ENCODE measurements at places on chromosomes 3 and 15.
A peak's percentile ranks its signal among the peaks of the same experiment; 100 is the strongest.

- no peak for DNase-seq
Observed at GRCh38 chr15:48333540-48333939, 2.3 kb downstream of the DUT start.

DNA sequence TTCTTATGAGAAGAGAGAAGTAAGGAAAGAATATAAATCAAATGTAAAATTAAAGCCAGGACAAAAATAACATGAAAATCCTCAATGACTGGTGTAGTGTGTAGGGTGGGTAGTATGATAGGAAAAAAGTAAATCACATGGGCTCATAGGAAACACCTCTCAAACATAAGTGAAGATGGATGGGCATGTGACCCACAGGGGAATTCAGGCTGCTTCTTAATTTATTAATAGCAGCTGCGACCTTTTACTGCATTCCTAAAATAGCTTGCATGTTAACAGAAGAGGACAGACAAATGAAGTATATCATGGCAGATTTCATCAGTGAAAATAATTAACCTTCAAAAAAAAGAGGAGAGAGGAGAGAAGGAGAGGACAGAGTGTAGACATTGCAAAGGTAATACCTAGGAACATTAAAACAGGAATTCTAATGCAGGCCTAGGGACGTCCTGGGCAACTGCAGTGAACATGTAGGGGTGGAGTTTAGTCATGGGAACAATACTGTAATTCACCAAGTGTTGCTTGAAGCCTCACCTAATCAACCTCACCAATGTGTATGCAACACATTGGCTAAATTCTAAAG lies 132.9 kb downstream of the KCNMB2 start:
- DNase-seq: no peak

DNA sequence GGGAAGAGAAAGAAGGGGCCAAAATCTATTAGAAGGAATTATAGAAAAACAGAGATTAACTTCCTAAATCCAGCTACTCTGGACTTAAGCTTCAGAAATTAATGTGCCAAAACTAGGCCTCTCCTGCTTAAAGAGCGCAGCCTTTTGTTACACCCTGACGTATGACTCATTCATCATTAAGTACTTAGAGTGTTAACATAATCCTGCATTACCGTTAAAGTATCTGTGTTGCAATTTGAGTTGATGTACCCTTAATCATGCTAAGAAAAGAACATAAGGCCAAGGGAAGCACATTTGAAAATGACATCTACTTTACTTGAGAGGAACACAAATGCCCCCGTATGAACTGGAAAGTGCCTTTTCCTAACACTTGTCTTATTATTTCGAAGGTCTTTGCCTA lies 7.9 kb downstream of the HTR3D start:
- DNase-seq: no peak

- DNase-seq: no peak
Observed at GRCh38 chr3:68706536-68706935, 225.8 kb downstream of the TAFA4 start.

- no peak for DNase-seq
Observed at GRCh38 chr3:10912786-10913185, 79.8 kb upstream of the SLC6A1 start.

- DNase-seq: no peak
Observed at GRCh38 chr3:86837871-86838270, 153.1 kb downstream of the VGLL3 start.

DNA sequence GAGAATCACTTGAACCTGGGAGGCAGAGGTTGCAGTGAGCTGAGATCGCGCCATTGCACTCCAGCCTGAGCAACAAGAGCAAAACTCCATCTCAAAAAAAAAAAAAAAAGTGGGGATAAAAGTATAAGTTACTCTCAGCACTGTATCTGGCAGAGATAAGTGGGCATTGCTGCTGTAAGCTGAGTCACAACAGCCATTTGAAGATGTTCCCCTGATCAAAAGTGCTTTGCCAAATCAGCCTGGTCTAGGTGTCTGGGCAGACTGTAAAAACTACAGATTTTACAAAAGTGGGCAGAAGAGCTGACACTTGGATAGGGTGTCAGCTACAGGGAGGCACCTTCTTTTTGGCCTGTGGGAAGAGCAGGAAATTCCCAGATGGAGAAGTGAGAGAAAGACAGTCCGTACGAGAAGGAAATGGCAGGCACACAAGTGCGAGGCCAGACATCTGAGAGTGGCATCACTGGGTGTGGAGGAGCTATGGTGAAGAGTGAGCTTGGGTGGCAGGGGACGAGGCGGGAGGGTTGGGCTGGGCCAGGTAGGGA lies 78.5 kb downstream of the TRAK1 start:
- DNase-seq: no peak

DNA sequence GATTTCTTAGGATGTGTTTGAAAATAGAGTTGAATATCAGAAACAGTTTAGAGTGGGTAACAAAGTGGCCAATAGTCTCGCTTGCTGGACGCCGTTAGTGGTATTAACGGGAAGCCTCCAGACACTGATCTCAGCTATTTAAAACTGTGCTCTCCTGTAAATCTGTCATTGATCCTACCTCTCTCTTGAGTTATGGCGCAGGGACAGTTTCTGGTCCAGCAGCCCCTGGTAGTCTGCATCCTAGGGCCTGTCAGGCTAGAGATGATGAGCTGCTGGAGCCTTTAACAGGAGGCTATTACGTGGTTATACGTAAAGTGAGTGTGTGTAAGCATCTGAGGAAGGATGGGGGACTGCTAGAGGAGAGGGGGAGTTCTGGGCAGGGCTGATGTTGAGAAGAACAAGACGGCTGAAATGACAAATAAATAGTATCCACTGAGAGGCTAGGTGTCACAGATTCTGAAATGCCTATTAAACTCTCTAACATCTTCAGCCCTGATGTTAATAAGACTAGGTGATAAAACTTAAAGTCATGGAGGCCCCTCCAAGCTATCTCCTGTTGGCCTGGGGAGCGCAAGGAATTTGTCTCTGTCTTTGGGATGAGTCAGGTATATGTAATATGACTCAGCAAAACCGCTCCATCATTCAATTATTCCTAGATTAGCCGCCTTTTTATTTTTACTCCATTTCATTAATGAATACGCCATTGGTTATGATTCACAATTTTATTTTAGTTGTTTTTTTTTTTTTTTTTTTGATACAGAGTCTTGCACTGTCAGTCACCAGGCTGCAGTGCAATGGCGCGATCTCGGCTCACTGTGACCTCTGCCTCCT lies 155.7 kb downstream of the GREM1 start:
- no peak for DNase-seq

DNA sequence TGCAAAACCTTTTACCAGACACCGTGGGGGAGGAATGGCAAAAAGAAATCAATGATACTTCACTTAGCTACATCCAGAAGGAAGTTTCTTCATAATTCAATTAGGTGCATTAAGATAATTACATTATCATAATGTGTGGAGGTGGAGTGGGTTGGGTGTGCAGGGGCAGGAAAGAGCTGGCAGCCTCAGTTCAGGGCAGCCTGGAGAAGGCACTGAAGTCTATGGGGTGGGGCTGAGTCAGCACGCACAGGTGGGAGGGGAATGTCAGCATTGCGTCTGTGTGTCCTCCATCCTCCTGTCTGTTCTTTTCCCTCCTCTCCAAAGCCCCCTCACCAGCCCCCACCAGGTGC lies 278.8 kb downstream of the GABRG3 start:
- DNase-seq: no peak

GRCh38 chr3:36480911-36481648 lies 100.8 kb downstream of the STAC start:
- peak; percentile 35 for DNase-seq

DNA sequence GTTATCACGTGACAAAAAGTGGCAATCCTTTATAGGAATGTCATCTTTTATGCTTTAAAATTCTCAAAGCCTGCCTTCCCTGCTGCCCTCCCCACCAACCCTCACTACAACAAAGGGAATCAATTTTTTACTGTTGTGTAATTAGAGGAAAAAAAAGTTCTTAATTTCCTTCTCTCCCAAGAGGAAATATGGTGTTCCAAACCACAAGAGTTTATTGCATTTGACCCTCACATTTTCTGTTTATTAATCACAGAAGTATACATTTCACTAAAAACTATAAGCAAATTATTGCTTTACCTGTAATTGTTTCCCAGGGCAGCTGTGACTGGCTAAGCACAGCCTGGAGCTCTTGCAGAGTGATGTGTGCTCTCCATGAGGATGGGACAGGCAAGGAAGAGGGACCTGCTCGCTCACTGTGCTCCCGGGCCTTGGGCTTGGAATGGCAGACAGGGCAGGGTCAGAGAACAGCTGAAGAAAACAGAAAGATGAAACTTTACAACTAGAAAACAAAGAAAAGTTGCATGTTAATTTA lies 31.3 kb upstream of the ATP10A start:
- DNase-seq: no peak

- DNase-seq: no peak
Observed at GRCh38 chr3:143222505-143222904, 102.9 kb downstream of the CHST2 start.

DNA sequence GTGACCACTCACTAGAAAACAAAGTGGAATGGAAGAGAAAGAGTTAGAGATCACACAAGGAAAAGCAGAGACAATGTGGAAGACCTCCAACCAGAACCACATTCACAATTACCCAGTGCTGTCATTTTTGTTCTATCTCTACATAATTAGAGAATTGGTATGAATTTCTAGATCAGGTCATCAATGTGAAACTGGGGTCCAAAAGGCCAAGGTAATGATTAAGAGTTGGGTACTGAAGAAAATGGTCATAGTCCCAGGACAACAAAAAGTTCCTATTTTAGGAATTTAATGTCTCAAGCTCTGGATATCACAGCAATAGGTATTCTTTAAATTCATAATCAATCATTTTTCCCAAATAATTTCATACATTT lies 84.7 kb upstream of the PPIB start:
- DNase-seq: no peak

GRCh38 chr3:129045675-129046036 lies 14.9 kb upstream of the GP9 start:
- no peak for DNase-seq

DNA sequence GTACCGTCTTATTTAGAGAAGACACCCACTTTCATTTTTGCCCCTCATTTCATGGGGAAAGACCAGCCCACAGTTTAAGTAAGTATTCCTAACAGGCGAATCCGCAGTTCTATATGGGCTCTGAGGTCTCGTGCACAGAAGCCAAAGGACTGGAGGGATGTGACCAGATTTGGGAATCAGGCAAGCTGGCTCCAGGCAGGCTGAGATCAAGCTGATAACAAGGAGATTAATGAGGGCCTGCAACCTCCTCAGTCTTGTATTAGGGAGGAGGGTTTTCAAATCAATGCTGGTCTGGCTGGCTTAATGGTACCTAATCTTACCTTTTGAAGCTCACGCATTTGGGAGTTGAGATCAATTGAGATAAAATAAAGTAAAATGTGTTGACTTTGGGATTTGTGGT lies 15.3 kb downstream of the ST8SIA2 start:
- DNase-seq: no peak

DNA sequence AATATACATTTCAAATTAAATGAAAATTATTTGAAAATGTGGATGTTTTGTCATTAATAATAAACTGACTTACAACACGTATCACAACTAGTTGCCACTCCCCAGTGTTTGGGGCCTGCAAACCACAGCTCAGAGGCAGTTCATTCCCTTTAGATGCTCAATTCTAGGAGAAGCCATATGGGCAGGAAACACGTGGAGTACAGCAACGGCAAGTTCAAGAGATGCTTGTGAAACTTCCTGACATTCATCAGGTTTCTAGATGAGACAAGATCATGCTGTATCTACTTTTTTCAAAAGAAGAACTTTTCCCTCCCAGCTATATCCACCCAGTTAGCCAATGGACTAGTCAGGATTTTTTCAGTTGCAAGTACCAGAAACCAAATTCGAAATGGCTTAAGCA lies 17.6 kb upstream of the PLA2G4D start:
- no peak for DNase-seq

DNA sequence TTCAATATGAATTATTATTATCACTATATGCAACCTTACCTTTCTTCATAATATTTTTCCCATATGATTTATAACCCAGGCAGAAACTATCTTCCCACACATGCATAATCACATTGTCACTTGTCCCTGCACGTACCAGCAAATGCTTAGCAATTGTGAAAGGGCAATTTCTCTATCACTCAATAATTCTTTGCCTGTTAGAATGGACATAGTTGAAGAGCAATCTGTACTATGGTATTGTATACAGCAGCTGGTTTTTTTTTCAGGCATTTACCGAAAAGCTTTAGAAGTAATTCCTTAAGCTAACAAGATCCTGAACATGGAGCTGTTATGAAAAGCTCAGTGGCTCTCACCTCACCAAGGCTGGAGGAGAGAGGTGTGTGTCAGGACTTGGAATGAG lies 999.5 kb downstream of the TUSC7 start:
- DNase-seq: no peak

GRCh38 chr15:52783929-52784798 lies 6.0 kb downstream of the ONECUT1 start:
- no peak for DNase-seq

- DNase-seq: no peak
Observed at GRCh38 chr3:11818033-11818432, 28.7 kb downstream of the TAMM41 start.

DNA sequence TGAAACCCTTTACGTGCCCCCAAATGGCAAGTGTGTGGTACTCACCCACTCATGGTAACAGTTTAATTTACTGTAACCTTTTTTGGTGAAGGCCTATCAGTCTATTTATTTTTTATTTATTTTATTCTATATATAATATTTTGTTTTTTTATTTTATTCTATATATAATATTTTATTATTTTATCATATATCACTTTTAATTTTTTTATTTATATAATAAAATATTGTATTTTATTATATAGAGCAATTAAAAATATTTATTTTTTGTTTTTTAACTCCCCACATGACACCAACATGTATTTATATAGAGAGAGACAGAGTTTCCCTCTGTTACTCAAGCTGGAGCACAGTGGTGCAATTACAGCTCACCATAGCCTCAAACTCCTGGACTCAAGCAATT lies 41.4 kb downstream of the SLC28A1 start:
- DNase-seq: no peak

GRCh38 chr15:87977907-87978306 lies 278.6 kb downstream of the NTRK3 start:
- no peak for DNase-seq

Measured in non-pigmented ciliary epithelial cell (primary cell).